ENCODE measurements at places on chromosomes 1 and 21.
A peak's percentile ranks its signal among the peaks of the same experiment; 100 is the strongest.

DNA sequence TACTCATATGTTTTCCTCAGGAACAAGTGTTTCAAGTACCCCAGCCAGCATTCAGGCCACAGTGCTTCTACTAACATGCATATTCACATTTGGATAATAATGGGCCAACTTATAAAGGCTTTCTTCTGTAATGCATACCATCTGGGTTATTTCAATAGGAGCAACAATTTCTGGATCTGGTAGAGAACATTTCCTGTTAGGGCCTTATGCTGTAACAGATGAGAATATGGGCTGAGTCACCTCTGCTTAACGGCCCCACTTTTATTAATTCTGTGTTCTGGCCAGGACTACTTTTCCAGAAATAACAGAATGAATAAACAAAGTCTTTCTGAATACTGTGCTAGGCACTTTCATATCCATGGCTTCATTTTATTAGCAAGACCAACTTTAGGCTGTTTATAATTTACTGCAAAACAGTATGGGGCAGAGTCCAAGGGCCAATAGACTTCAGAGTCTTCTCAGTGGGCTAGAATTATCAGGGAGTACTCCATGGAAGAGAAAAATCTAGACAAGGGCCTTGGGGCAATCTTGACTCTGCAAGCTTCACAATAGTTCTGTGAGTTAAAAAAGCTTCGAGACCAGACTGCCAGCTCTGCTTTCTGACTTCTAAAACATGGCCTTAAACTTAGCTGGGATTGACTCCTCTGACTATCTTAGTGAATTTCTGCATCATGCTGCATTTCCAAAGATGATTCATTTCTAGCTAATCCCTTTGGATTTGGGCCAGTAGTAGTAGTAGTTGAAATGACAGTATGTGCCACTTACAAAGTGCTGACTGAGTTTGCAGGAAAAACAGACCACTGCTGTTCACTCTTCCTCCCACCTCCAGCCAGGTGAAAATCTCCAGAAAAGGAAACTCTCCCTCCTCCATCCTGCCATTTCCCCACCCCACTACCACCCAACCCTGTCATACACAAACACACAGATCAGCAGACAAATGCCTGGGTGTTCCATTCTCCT lies 8.2 kb upstream of the SSX2IP start:
- DNase-seq, result peak; percentile 74

- no peak for DNase-seq
Measured at GRCh38 chr21:18155508-18156193, 89.0 kb upstream of the CHODL start.

GRCh38 chr21:40766381-40766780 lies 80.6 kb downstream of the DSCAM start:
- no peak for DNase-seq

DNA sequence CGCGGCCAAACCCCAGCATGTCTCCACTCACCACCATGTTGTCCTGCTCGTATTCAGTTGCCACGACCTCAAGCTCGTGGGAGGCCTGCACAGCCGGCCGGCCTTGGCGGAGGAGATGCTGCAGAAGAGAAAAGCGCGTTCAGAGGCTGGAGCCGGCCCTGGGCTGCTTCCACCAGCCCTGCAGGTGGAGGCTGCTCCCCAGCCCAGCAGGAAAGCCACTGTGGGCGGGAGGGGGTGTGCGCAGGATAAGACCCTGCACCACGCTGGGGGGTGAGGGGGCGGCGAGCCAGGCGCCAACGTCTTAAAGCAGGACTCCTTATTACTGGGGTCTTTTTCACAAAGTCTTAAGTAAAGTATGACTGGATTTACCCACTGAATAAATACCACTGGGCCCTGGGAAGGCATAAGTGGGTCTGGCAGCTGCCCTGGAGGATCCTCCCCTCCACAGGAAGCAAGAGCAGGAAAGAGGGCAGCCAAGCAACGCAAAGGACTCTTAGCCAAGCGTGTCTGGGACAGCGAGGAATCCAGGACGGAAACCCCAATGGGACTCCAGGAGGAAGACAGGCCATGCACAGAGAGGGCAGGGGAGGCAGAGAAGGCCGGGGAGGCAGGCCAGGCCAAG lies 104.8 kb downstream of the NPHP4 start:
- no peak for DNase-seq

GRCh38 chr1:31781138-31781755 lies 17.1 kb upstream of the ADGRB2 start:
- DNase-seq, result no peak

DNA sequence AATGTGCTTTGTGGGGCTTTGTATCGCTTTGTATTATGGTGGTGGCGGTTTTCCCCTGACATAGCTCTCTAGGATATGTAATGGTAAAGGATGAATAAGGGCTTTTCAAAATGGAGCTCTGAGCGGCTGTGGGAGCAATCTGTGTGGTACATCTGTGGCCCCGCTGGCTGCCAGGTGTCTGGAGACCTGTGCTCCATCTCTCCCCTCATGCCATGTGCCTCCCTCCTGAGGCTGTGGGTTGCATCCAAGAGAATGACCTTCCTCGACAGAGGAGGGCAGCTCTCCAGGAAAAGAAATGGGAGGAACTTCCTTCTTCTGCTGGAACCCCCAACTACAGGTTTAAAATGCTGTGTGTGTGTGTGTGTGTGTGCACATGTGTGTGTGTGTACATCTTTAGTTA lies 78.7 kb downstream of the RYR2 start:
- DNase-seq, result no peak

Data from AG04449 (cell line).